ENCODE measurements at places on chromosomes 6 and 20.
A peak's percentile ranks its signal among the peaks of the same experiment; 100 is the strongest.

- no peak for DNase-seq
These were observed 150.4 kb downstream of the PCSK2 start for GRCh38 chr20:17377231-17377630.

- DNase-seq = no peak
These were observed 259.9 kb downstream of the GJA1 start for GRCh38 chr6:121695329-121695728.

- peak; percentile 96 for DNase-seq
These were observed 9.1 kb upstream of the MAPK13 start for GRCh38 chr6:36120979-36121786.

- DNase-seq = peak; percentile 85
These were observed 47.2 kb downstream of the TRERF1 start for GRCh38 chr6:42404484-42404883.

- DNase-seq = no peak
These were observed 40.9 kb upstream of the LYRM2 start for GRCh38 chr6:89679215-89680120.

DNA sequence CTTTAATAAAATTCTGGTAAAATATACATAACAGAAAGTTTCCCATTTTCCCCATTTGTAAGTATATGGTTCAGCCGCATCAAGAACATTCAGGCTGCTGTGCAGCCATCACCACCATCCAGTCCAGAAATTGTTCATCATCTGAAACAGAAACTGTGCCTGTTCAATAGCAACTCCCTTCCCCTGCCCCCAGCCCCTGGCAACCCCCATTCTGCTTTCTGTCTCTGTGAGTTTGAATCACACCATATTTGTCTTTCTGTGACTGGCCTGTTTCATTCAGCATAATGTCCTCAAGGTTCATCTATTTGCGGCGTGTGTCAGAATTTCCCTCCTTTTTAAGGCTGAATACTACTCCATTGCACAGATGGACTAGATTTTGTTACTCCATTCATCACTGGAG, 19.1 kb downstream of the VSTM2L start:
- no peak for DNase-seq
